ENCODE measurements at places on chromosomes 1 and 21.

GRCh38 chr1:232110281-232111090 is 483.9 kb downstream of the DISC1 start:
- no peak for DNase-seq

DNA sequence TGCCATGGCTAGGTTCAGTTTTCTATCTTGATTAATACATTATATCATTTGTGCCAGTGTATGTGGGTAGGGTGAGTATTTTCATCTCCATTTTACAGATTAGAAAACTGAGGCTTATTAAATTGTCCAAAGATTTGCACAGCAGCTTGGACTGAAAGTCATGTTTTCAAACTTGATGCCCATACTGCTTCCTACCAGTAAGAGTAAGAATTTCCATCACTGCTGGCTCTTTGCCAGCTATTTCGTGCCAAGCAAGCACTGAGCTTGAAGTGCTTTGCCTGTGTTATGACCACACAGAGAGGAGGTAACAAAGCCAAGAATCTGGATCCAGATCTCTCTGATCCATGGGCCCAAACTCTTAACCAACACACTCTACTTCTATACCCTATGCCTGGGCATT is 295.0 kb downstream of the VAV3 start:
- peak; percentile 11 for DNase-seq

DNA sequence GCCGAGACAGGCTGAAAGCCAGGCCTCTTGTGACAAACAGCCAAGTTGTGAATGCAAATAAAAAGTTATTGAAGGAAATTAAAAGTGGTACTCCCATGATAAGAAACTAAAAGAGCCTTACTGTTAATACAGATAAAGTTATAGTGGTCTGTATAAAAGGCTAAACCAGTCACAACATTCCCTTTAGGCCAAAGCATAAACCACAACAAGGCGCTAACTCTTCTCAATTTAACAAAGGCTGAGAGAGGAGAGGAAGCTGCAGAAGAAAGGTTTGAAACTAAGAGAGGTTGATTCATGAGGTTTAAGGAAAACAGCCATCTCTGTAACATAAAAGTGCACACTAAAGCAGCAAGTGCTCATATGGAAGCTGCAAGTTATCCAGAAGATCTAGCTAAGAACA is 10.7 kb downstream of the C1orf105 start:
- DNase-seq = no peak

GRCh38 chr1:30746212-30747032 is 11.2 kb downstream of the LAPTM5 start:
- DNase-seq = no peak

GRCh38 chr1:167533851-167534300 is 15.5 kb upstream of the CD247 start:
- DNase-seq = peak; percentile 70

- no peak for DNase-seq
Measured at GRCh38 chr1:9443913-9444445, 95.3 kb upstream of the SLC25A33 start.
